ENCODE measurements at places on chromosomes 2 and 18.

GRCh38 chr2:796141-796985 is 119.2 kb upstream of the TMEM18 start:
- no peak for DNase-seq

- DNase-seq: peak; percentile 3
Measured at GRCh38 chr2:62197011-62197924, 1.4 kb downstream of the B3GNT2 start.

GRCh38 chr2:58762176-58762781 is 521.2 kb upstream of the FANCL start:
- DNase-seq: no peak

GRCh38 chr2:119276864-119277263 is 53.2 kb downstream of the STEAP3 start:
- no peak for DNase-seq

DNA sequence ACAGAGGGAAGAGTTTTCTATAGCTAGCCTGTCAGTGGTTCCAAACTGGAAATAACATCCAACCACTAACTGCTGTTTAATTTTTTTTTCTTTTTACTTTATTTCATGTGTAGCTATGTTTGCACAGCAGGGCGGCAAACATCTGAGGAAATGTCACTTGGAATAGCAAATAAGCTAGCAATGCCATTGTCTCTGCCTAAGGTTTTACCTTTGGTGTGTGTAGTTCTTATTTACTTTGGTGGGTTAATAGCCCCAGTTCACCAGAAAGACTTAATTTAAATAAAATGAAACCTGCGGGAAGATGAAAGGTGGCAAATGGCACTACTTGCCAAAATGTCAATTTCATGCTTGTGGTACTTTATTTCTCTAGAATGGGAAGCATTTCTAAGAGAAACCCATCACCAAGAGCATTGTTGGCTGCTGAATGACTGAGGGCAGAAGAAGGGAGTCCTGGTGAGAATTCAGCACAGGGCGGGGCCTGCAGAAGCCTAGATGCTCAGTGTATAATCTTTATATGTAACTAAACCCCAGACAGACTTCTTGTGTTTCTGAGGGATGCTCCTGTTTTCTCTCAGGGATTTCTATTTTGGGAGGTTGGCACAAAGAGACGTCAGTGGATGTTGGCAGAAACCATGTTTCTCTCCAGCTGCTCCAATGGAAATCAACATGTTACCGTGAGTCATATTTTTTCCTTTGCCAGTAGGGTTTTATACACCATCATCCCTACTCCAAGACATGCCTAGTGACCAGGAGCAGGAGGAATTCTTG is 300.4 kb upstream of the NT5C1B start:
- DNase-seq: no peak
